ENCODE measurements at places on chromosomes 12 and 14.

- DNase-seq: no peak
These were observed 222.1 kb downstream of the RPS29 start for GRCh38 chr14:49363821-49364751.

GRCh38 chr12:46005151-46005797 is 14.9 kb upstream of the SCAF11 start:
- DNase-seq: no peak

GRCh38 chr14:74962493-74962892 is 7.1 kb upstream of the PGF start:
- no peak for DNase-seq

DNA sequence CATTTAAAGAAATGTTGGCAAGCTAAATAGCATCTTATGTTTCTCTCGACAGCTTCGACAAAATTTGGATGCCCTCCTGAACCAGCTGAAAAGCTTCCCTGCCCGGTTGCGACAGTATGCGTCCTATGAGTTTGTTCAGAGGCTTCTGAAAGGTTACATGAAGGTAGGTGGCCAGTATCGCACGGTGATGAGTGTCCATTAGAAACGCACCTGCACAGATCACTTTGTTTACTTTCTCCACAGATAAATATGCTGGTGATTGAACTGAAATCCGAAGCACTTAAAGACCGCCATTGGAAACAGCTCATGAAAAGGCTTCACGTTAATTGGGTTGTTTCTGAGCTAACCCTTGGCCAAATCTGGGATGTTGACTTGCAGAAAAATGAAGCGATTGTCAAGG is 36.5 kb downstream of the DYNC1H1 start:
- no peak for DNase-seq

DNA sequence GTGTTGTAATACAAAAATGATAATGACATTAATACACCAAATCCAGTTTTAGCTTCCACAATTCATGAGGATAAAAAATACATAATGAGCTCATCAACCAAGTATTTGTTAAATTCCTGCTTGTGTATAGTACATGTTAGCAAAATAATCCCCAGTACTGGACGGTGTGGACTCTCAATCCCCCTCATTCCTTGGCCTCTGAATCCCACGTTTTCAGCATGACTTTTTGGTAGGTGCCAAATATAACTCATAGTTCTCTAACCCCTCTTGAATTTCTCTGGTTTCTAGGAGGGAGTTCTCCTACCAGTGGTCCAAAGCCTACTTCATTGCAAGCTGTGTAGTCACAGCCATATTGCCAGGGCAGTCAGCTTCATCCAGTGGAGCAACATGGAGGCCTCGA is 41.4 kb upstream of the EPS8 start:
- no peak for DNase-seq

DNA sequence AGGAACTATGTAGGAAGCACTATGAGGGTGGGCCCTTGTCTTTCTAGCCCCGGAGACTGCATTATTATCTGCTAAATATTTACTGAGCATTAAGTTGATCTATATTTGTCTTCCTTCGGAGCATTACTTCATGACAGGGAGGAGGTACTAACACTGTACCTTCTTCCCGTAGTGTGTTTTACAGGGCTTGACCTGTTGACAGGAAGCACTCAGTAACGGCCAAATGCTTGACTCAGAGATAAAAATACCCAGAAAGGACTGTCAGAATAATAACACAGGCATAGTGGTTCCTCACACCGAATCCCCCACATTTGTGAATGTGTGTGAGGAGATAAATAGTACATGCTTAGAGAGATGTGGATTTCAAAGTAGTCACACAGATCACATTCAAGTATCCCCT is 466.6 kb downstream of the EGLN3 start:
- no peak for DNase-seq

GRCh38 chr12:67472539-67472938 is 176.0 kb upstream of the DYRK2 start:
- DNase-seq: no peak

- no peak for DNase-seq
These were observed 148.4 kb downstream of the KSR2 start for GRCh38 chr12:117820216-117820907.

DNA sequence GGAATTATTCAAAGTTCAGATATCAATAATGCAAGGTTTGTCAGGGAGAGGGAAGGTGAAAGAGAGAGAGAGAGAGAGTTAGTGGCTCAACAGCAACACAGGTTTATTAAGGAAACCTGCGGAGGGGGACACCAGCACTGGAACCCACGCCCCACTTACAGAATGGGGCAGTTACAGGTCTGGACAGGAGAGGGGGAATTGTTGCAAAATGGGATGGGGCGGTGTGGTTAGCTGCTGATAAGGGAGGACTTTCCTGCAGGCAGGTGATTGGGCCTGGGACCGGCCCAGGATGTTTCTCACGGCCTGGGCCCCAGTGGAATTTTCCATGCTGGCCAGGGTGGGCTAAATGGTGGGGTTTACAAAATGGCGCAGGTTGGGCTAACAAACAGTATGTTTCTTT is 278.2 kb upstream of the SLC16A7 start:
- DNase-seq: no peak

GRCh38 chr14:23357261-23357660 is 4.6 kb upstream of the SLC22A17 start:
- DNase-seq: no peak

All from activated CD4-positive, CD25-positive, alpha-beta regulatory T cell (primary cell).